ENCODE measurements at places on chromosomes 16 and 17. TPM values are rescaled to one million over a fixed set of nuclear protein-coding genes. Genes with fewer than 3 reads are reported as not detected.
A peak's percentile ranks its signal among the peaks of the same experiment; 100 is the strongest.

The TP53TG3B gene
- total RNA-seq, result not detected

GRCh38 chr17:16107165-16107770, 107.6 kb downstream of the TTC19 start:
- no peak for DNase-seq
- no peaks in the 10 kb centered on the region for H3K27me3 ChIP-seq
- no peak overlapping the region for H3K4me3 ChIP-seq
- no peak overlapping the region for H3K27ac ChIP-seq
- H3K4me1 ChIP-seq, result no peaks in the 10 kb centered on the region

The TBC1D3K gene
- not detected for total RNA-seq

The EXOSC6 gene
- 26.4 TPM for total RNA-seq

DNA sequence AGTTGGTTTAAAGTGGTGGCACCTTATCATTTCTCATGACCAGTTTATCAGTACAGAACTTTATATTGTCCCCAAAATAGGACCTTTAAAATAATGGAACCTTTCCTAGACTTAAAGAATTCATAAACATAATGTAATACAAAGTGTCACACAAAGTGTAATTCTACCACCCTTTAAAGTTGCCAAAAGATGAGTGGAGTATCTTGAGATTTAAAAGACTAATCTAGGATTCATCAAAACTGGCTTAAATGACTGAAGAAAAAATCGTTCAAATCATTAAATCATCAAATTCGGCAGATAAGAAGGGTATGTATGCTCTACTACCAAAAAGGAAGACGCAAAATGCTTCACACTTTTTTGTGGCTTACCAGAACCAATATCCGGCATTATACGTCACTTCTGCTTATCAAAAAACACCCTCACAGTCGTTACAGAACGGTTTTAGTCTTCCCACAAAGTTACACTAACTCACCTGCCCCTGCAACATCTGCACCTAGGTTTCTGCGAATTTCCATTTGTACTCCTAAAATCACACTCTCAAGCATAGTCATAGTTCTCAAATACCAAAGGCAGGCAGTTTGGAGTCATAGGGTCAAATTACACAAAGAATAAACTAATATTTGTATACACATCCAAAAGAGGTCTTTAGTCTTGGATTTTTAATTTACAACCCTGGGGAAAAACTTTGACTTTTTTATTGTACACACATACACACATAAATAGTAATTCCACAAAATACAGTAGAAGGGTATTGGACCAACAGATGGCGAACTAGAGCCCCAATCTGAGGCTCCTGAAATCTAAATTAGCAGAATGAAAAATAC, 1.4 kb upstream of the KANSL1 start:
- H3K27me3 ChIP-seq, result no peaks in the 10 kb centered on the region
- peak overlapping the region; percentile 100 for H3K27ac ChIP-seq
- peak overlapping the region; percentile 98 for H3K4me3 ChIP-seq
- DNase-seq, result peak; percentile 93
- H3K4me1 ChIP-seq, result peaks cover 15% of the 10 kb centered on the region

GRCh38 chr17:82931699-82932517, 92.1 kb upstream of the ZNF750 start:
- H3K27ac ChIP-seq, result no peak overlapping the region
- H3K27me3 ChIP-seq, result no peaks in the 10 kb centered on the region
- DNase-seq, result no peak
- H3K4me3 ChIP-seq, result no peak overlapping the region
- peaks cover 50% of the 10 kb centered on the region for H3K36me3 ChIP-seq
- H3K4me1 ChIP-seq, result no peaks in the 10 kb centered on the region

The KCNG4 gene
- not detected for total RNA-seq

GRCh38 chr17:9079461-9080103, 58.3 kb downstream of the NTN1 start:
- no peaks in the 10 kb centered on the region for H3K36me3 ChIP-seq
- H3K27ac ChIP-seq, result peak overlapping the region; percentile 67
- peaks cover 11% of the 10 kb centered on the region for H3K4me1 ChIP-seq
- peak; percentile 14 for DNase-seq

The CA7 gene
- total RNA-seq, result not detected

The CBLN1 gene
- not detected for total RNA-seq

- peak; percentile 71 for DNase-seq
- H3K4me3 ChIP-seq, result no peak overlapping the region
- H3K4me1 ChIP-seq, result no peaks in the 10 kb centered on the region
These were observed 436.4 kb downstream of the SOX9 start for GRCh38 chr17:72556944-72557826.

The KRTAP2-3 gene
- total RNA-seq, result not detected

DNA sequence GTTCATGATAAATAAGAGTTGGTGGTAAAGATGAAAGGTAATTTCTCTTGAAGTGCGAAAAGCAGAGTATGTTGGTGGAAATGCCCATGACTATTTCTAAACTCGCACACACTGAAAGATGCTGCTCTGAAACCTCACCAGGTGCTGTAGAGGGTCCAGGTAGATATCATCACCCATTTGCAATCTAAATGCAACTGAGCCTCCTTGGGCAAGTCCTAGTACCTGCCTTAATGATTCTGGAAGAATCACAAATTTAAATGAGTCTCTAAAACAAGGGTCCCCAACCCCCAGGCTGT, 5.9 kb upstream of the MMD start:
- no peaks in the 10 kb centered on the region for H3K4me1 ChIP-seq
- H3K36me3 ChIP-seq, result no peaks in the 10 kb centered on the region
- H3K27me3 ChIP-seq, result peaks cover 7% of the 10 kb centered on the region
- no peak overlapping the region for H3K4me3 ChIP-seq

DNA sequence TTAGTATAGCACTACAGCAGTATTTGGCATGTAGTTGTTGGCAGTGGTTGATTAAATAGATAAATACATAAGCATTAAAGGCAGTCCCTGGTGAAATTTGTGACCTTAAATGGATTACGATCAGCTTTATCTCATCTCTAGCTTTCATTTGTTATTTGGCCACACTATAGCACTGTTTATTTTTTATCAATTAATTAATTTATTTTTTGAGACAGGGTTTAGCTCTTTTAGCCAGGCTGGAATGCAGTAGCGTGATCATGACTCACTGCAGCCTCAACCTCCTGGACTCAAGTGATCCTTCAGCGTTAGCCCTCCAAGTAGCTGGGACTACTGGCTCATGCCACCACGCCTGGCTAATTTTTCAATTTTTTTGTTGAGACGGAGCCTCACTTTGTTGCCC, 18.7 kb upstream of the ARHGAP17 start:
- peaks cover 12% of the 10 kb centered on the region for H3K4me1 ChIP-seq
- H3K36me3 ChIP-seq, result no peaks in the 10 kb centered on the region
- no peak overlapping the region for H3K4me3 ChIP-seq
- DNase-seq, result no peak

- H3K4me3 ChIP-seq, result no peak overlapping the region
- DNase-seq, result no peak
- H3K27me3 ChIP-seq, result no peaks in the 10 kb centered on the region
- H3K4me1 ChIP-seq, result peaks cover 10% of the 10 kb centered on the region
- H3K36me3 ChIP-seq, result peaks cover 33% of the 10 kb centered on the region
These were observed 5.5 kb downstream of the ARMC5 start for GRCh38 chr16:31464781-31465260.

- H3K36me3 ChIP-seq, result no peaks in the 10 kb centered on the region
- DNase-seq, result no peak
- no peaks in the 10 kb centered on the region for H3K27me3 ChIP-seq
- H3K4me1 ChIP-seq, result peaks cover 11% of the 10 kb centered on the region
- no peak overlapping the region for H3K4me3 ChIP-seq
- no peak overlapping the region for H3K27ac ChIP-seq
These were observed 4.4 kb upstream of the SCPEP1 start for GRCh38 chr17:56973520-56973919.

DNA sequence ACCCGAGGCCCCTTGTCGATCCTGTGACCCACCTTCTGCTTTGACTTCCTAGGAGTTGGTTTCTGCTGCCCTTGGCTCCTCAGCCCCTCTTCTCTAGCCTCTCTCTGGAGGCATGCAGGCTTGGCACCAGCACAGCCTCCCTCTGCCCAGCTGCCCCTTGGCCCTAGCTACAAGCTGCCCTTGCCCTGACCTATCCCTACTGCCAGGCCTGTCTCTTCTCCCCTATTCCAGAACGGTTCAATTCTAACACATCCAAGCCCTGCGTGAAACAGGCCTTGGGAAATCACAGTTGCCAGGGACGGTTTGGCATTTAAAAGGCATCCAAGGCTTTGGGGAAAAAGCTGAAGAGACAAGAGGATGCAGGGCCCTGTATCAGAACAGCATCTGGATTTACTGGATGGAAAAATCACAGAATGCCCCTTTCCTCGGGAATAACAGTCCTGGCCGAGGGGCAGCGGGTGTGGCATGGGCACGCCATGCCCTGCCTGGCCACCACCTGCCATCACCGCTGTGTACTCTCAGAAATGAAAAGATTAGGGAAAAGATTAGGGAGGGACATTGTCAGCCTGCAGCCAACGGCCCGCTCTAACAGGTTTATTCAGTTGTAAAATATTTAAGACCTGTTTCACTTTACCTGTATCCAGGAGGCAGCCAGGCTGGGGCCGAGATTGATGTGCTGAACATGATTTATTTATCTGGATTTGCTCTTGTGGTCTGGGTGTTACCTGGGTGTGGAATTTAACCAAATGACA, 15.8 kb downstream of the RAI1 start:
- H3K36me3 ChIP-seq, result no peaks in the 10 kb centered on the region
- H3K4me1 ChIP-seq, result peaks cover 68% of the 10 kb centered on the region
- H3K4me3 ChIP-seq, result no peak overlapping the region

The TOX3 gene
- total RNA-seq, result not detected

The DHX58 gene
- 22.0 TPM for total RNA-seq

GRCh38 chr17:50283714-50284113, 9.4 kb downstream of the TMEM92 start:
- H3K27me3 ChIP-seq, result no peaks in the 10 kb centered on the region
- H3K27ac ChIP-seq, result no peak overlapping the region
- no peaks in the 10 kb centered on the region for H3K36me3 ChIP-seq
- DNase-seq, result no peak
- H3K4me1 ChIP-seq, result no peaks in the 10 kb centered on the region

DNA sequence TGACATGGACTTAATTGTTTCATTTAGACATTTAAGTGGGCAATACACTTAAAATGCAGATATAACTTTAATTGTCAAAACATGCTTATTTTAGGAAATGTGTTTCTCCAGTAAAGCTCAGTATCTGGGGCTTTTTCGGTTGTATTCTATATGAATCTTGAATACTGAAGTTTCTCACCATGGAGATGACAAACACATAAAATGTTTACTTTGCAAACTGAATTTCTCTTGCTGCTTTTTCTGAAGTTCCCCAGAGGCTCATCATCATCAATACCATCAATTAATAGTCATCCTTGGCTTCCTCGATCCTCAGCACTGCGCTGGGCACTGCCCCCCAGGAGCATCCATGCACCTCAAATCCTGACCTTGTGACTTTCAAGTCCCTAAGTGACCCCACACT, 227.3 kb downstream of the WWOX start:
- no peaks in the 10 kb centered on the region for H3K4me1 ChIP-seq
- no peak for DNase-seq
- H3K36me3 ChIP-seq, result no peaks in the 10 kb centered on the region
- H3K27ac ChIP-seq, result no peak overlapping the region

The CLEC19A gene
- total RNA-seq, result not detected

- no peaks in the 10 kb centered on the region for H3K36me3 ChIP-seq
- no peaks in the 10 kb centered on the region for H3K4me1 ChIP-seq
- no peak for DNase-seq
These were observed 146.5 kb downstream of the MAP2K6 start for GRCh38 chr17:69560987-69561441.

The NLRC3 gene
- total RNA-seq, result 145 TPM

The TBC1D3E gene
- 11.5 TPM for total RNA-seq

DNA sequence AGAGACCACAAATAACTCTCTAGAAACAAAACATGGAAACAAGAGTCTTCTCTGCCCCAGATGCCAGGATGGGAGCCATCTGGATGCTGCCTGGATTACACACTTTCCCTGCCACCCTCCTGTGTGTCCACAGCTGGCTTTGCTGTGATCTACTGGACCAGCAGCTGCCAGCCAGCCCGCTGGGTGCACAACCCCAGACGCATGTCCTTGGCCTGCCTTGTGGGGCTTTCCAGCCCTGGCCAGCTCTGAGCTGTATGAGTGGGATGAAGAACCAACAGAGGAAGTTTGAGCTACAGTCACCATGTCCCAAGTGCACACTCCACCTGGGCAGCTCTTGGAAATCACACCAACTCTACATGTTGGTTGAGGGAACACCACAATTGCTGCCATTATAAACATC, 57.0 kb upstream of the TNRC6C start:
- no peak for DNase-seq
- no peak overlapping the region for H3K4me3 ChIP-seq
- no peaks in the 10 kb centered on the region for H3K36me3 ChIP-seq
- no peaks in the 10 kb centered on the region for H3K27me3 ChIP-seq

The KRTAP4-6 gene
- not detected for total RNA-seq

The CDH3 gene
- 0.92 TPM for total RNA-seq

The ZNF18 gene
- 16.8 TPM for total RNA-seq

The PIEZO1 gene
- total RNA-seq, result 183 TPM

GRCh38 chr17:30225919-30226553, 9.5 kb downstream of the SLC6A4 start:
- no peaks in the 10 kb centered on the region for H3K36me3 ChIP-seq
- DNase-seq, result no peak
- no peaks in the 10 kb centered on the region for H3K4me1 ChIP-seq
- H3K4me3 ChIP-seq, result no peak overlapping the region

The KCNH6 gene
- total RNA-seq, result not detected

The ADAP2 gene
- 2.6 TPM for total RNA-seq

DNA sequence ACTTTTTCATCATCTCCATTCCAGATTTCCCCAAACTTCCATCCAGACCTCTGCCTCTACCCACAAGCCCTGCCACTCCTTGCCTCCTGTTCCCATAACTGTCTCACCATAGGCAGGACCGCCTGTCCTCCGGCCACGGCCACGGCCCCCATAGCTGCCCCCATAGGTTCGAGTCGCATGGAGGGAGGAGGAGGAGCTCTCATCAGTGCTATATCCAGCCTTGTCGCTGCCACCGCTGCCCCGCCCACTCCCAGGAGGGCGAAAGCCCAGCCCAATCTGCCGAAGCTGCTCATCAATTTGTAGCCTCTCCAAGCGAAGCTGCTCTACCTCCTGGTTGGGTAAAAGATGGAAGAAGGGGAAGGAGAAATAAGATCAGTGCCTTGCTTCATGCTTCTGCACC, 3.4 kb upstream of the SOX15 start:
- no peak overlapping the region for H3K27ac ChIP-seq
- peaks cover 8% of the 10 kb centered on the region for H3K4me1 ChIP-seq
- no peaks in the 10 kb centered on the region for H3K27me3 ChIP-seq
- H3K4me3 ChIP-seq, result no peak overlapping the region

The TUBB3 gene
- total RNA-seq, result 1.1 TPM

DNA sequence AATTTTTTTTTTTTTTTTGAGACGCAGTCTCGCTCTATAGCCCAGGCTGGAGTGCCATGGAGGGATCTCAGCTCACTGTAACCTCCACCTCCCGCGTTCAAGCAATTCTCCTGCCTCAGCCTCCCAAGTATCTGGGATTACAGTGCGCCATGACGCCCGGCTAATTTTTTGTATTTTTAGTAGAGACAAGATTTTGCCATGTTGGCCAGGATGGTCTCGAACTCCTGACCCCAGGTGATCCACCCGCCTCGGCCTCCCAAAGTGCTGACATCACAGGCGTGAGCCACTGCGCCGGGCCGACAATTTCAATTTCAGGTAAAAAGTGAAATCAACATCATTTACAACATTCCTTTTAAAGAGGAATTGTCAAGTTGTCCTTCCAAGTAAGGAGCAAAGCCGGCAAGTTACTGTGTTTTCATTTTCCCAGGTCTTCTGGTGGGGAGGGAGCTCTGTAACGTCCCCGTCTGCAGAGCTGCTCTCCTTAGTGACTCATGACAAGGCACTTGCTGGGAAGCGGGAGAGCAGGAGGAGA, 873 bp downstream of the NPLOC4 start:
- peak overlapping the region; percentile 78 for H3K4me3 ChIP-seq
- peaks cover 2% of the 10 kb centered on the region for H3K36me3 ChIP-seq
- no peaks in the 10 kb centered on the region for H3K27me3 ChIP-seq
- H3K4me1 ChIP-seq, result peaks cover 20% of the 10 kb centered on the region

The TMEM170A gene
- total RNA-seq, result 61.0 TPM

All from natural killer cell (primary cell).